Gastrocnemius medialis (tissue), 4 donors: ENCODE measurements at places on chromosomes 1 and 21.

- DNase-seq = no peak
- H3K27ac ChIP-seq = no peak overlapping the region
- H3K4me1 ChIP-seq = peaks cover 9% of the 10 kb centered on the region
These were observed 1.4 kb downstream of the HLCS start for GRCh38 chr21:36964827-36965719.

GRCh38 chr1:3780901-3781300 lies 8.4 kb downstream of the SMIM1 start:
- H3K36me3 ChIP-seq = no peaks in the 10 kb centered on the region
- no peak overlapping the region for H3K4me3 ChIP-seq
- no peaks in the 10 kb centered on the region for H3K27me3 ChIP-seq
- peaks cover 5% of the 10 kb centered on the region for H3K4me1 ChIP-seq
- no peak for DNase-seq
- no peak overlapping the region for H3K27ac ChIP-seq

DNA sequence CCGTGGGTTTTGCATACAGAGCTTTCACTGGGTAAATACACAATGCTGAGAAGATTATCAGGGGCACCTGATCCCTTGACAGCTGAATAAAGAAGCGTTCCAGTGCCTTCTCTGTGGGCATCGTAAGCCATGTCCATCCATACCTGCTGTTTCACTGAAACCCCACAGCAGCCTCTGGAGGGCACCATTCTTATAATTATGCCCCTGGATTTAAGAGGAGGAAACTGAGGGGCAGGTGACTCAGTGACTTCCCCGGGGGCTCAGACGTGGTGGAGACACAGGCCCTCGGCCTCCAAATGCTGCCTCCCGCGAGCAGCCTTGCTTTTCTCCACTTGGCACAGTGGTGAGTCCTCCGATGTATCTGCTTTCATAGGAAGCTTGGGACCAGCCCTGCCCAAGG lies 56.7 kb downstream of the B3GALT5 start:
- no peak overlapping the region for H3K4me3 ChIP-seq
- no peaks in the 10 kb centered on the region for H3K4me1 ChIP-seq
- no peak for DNase-seq
- no peaks in the 10 kb centered on the region for H3K36me3 ChIP-seq
- no peak overlapping the region for H3K27ac ChIP-seq
- no peaks in the 10 kb centered on the region for H3K27me3 ChIP-seq

- no peak overlapping the region for H3K4me3 ChIP-seq
- peaks cover 3% of the 10 kb centered on the region for H3K4me1 ChIP-seq
- no peak overlapping the region for H3K27ac ChIP-seq
- DNase-seq = no peak
These were observed 9.3 kb upstream of the MARCKSL1 start for GRCh38 chr1:32345289-32345827.

- H3K4me3 ChIP-seq = no peak overlapping the region
- H3K27ac ChIP-seq = no peak overlapping the region
- H3K27me3 ChIP-seq = peaks cover 18% of the 10 kb centered on the region
- H3K36me3 ChIP-seq = no peaks in the 10 kb centered on the region
These were observed 4.0 kb upstream of the PLCH2 start for GRCh38 chr1:2472109-2472508.
